ENCODE measurements at places on chromosomes 2 and 18.

DNA sequence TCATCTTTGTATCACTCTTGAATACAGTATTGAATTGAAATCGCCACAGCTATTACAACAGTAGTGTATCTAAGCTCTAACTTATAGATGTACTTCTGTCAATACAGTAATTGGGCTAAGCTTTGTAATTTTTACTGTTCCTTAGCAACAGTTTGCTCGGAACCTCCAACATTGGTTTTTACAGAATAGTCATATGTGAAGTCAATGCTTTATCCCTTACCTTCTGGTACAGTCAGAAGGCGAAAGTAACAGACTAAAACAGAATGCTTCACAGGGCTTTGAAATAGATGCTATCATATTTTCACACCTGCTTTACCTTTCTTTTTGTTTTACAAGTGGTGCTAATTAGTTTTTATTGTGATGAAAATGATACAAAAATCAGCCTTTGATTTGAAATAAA lies 46.9 kb upstream of the CYP20A1 start:
- DNase-seq: no peak

DNA sequence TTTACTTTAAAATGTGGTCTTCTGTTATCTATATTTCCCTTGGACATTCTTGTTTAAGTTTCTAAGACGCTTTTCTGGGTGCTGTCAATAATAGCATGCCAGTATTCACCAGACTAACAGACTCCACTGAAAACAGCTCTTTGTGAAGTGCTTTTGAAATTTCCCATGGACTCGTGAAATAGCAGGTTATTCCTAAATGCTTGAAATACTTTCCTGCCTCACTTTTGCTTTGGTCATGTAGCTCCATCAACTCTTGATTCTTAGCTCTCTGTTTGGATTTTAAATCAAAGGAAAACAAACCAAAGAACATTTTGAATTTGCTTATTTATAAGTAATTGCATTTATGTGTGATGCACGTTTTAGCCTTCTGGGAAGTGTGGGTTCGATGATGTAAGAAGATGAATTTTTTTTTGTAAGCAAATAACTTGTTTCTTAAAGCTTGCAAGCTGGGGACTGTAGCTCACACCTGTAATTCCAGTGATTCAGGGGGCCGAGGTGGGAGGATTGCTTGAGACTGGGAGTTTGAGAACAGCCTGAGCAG lies 147.8 kb downstream of the WDSUB1 start:
- DNase-seq: no peak

DNA sequence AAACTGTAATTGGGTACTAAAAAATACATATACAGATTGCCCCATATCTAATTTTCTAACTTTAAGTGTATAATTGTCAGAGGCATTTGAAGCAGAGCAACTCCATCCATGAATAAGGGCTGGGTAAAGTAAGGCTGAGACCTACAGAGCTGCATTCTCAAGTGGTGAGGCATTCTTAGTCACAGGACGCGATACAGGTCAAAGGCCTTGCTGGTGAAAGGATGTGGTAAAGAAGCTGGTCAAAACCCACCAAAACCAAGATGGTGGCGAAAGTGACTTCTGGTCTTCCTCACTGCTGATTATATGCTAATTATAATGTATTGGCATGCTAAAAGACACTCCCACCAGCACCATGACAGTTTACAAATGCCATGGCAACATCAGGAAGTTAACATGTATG lies 50.0 kb downstream of the SLC8A1 start:
- no peak for DNase-seq

DNA sequence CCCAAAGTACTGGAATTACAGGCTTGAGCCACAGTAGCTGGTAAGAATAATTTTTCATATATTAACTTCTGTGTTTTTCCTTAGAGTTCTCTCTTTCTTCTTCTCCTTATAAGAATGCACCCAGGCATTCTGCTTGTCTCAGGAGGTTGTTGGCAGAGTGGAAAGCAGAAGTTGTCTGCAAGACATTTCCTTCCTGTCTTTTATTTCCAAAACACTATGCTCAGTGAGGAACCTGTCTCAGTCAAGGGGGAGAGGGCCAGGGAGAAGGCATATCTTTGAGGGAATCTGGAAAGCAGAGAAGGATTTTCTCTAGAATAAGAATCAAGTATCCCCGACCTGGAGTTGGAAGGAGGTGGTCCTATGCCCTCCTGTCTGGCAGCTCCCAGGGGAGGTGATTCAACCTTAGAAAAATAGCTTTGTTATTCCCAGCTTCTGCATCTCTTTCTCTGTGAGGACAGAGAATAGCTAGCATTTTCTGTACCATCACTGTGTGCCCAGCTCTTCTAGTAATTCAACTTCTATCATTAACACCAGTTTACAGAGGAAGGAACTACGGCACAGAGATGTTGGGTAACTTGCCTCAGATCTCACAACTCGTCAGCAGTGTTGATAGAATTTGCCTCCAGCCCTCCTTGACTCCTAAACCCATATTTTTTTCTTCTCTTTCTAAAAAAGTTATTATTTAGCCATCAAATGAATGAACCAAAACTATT lies 3.8 kb upstream of the LPIN2 start:
- no peak for DNase-seq

- DNase-seq: peak; percentile 41
Measured at GRCh38 chr18:9612215-9612830, 2.0 kb downstream of the PPP4R1 start.

DNA sequence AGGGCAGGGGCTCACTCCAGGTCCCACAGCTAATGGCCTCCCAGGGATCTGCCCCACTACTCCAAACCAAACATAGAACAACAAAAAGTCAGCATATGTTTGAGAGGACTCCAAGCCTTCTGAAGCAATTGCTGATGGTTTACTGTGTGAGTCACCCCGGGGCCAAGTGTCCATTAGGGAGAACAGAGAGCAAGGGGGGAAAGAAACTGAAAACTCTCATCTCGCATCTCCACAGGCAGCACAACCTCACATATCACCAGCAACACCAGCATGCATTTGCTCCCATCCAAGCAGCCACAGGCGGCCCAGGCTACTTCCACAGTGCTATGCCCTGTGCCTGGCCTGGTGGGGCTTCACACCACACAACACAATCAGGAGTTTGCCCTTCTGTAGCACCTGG lies 39.1 kb downstream of the CYRIA start:
- no peak for DNase-seq

DNA sequence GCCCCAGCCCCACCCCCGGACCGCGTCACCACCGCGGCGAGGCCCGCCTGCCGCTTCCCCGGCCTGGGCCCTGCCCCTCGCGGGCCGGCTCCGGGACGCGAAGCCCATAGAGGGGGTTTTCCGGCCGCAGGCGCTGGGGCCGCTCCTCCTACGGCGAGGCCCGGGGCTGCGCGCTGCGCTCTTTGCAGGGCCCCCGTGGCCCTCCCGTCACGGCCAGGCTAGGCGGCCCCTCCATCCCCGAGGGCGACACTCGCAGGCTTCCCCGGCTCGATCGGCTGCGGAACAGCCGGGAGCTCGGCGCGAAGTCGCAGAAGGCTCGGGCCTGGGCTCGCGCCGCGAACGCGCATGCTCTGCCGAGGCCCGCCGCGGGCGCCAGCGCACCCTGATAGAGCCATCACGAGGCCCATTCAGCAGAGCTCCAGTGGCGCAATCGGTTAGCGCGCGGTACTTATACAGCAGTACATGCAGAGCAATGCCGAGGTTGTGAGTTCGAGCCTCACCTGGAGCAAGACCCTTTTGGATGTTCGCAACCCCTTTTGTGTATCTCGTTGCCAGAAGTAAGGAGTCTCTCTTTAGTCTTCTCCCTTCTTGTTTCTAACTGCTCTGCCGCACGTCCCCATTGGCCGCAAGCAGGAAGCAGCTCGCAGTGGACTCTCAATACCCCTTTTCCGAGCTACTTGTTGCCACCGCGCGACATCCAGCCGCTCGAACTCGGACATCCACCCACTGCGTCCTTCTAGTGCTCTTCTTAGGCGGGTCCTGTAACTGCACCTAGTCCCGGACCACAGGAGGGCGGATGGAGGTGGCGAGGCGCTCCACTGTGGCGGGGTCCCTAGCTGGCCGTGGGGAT lies 18.0 kb upstream of the HAAO start:
- DNase-seq: peak; percentile 92

DNA sequence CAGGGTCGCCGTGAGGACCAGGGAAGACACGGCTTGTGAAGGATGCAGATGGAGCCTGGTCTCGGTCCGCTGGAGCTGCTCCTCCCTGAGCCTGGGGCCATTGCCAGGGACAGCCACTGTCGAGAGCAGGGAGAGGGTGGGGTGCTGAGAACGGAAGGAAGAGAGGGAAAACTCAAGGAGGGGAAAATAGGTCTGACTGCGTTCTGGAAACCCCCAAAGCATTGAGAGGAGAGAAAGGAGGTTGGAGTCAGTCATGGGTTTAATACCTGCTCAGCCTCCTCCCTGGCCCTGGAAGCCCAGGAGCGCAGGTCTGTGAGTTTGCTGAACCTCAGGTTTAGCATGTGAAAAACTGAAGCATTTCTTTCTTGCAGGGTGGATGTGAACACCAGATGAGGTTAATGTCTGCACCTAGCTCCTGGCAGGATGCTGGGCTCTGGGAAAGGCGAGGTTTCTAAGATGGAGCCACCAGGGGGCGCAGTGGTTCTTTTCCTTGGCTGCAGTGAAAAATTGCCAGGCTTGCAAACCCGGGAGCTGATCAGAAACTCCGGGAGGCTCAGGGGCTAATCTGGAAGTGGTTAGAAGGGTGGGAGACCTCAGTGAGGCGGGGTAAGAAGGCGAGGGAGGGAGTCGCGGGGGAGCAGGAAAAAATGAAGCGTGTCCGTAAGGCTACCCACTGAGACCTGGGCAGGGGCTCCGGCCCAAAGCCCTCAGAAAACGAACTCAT lies 33.6 kb upstream of the RNF149 start:
- peak; percentile 66 for DNase-seq

DNA sequence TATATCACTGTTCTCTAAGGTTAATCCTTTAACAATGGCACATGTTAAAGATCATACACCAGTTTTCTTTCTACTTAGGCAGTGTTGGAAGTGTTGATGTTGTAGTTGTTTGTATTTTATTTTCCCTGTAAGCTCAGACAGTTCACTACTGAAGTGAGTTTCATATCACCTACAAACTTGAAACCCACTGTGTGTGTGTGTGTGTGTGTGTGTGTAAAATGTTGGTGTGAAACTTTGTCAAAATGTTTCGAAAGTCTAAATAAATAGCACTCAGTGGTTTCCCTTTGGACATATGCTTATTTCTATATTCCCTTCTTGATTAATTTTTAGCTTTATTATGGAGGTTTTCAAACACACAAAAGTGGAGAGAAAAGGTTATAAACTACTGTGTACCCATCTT lies 79.8 kb upstream of the CAVIN2 start:
- DNase-seq: no peak

Measured in activated gamma-delta T cell treated with Interleukin-2 at 50 U/mL for 16 hours (primary cell).